Endothelial cell of umbilical vein (primary cell): ENCODE measurements at places on chromosomes 2 and 18. TPM values are rescaled to one million over a fixed set of nuclear protein-coding genes. Genes with fewer than 3 reads are reported as not detected.

Gene SERPINB11
- not detected in 2 replicates for polyA plus RNA-seq

Gene AFF3
- polyA plus RNA-seq: 0.03 and 0.06 TPM in 2 replicates

Gene ANTXR1
- polyA plus RNA-seq: 3.7 and 4.2 TPM in 2 replicates

Gene GPR45
- polyA plus RNA-seq: not detected in 2 replicates

Gene SP3
- 20.5 and 23.9 TPM in 2 replicates for polyA plus RNA-seq

Gene SLC4A3
- 0.24 and 0.29 TPM in 2 replicates for polyA plus RNA-seq

Gene EMX1
- polyA plus RNA-seq: not detected in 2 replicates

Gene LOXHD1
- polyA plus RNA-seq: 0.02 TPM in 1 of 2 replicates, not detected in the other

Gene NT5C1B
- not detected in 2 replicates for polyA plus RNA-seq

Gene UPP2
- polyA plus RNA-seq: not detected in 2 replicates

Gene GALNT5
- not detected in 2 replicates for polyA plus RNA-seq

Gene GKN1
- not detected in 2 replicates for polyA plus RNA-seq

Gene FAHD2B
- 7.8 and 9.5 TPM in 2 replicates for polyA plus RNA-seq

Gene RIT2
- not detected in 2 replicates for polyA plus RNA-seq

Gene REG1B
- not detected in 2 replicates for polyA plus RNA-seq

Gene PAIP2B
- 0.13 and 0.21 TPM in 2 replicates for polyA plus RNA-seq

Gene KCNE4
- polyA plus RNA-seq: 0.01 and 0.02 TPM in 2 replicates

Gene AOX1
- 0.02 and 0.03 TPM in 2 replicates for polyA plus RNA-seq

Gene CARF
- polyA plus RNA-seq: 1.0 and 1.6 TPM in 2 replicates

Gene STPG4
- not detected in 2 replicates for polyA plus RNA-seq

Gene SLC9A2
- polyA plus RNA-seq: 0.03 TPM in 2 replicates

Gene GTF3C2
- polyA plus RNA-seq: 59.7 and 68.3 TPM in 2 replicates

Gene OXER1
- polyA plus RNA-seq: 0.18 and 0.19 TPM in 2 replicates

Gene FOXI3
- not detected in 2 replicates for polyA plus RNA-seq

Gene DSG2
- 0.04 TPM in 1 of 2 replicates, not detected in the other for polyA plus RNA-seq

Gene MAP3K19
- not detected in 2 replicates for polyA plus RNA-seq

Gene CTAGE1
- polyA plus RNA-seq: not detected in 2 replicates

Gene HNRNPA3
- polyA plus RNA-seq: 28.0 and 57.5 TPM in 2 replicates

Gene DCC
- not detected in 2 replicates for polyA plus RNA-seq

Gene SRD5A2
- not detected in 2 replicates for polyA plus RNA-seq

Gene ACADL
- polyA plus RNA-seq: not detected in 2 replicates

Gene KCNG3
- polyA plus RNA-seq: not detected in 2 replicates

Gene POTEI
- polyA plus RNA-seq: 0.10 TPM in 2 replicates

Gene LIPG
- polyA plus RNA-seq: 63.2 and 86.3 TPM in 2 replicates

Gene SP140
- polyA plus RNA-seq: not detected in 2 replicates

Gene ANKRD30B
- not detected in 2 replicates for polyA plus RNA-seq

Gene CRYBA2
- not detected in 2 replicates for polyA plus RNA-seq

Gene CAPN14
- 0.01 and 0.03 TPM in 2 replicates for polyA plus RNA-seq

Gene SH3RF3
- polyA plus RNA-seq: 3.8 and 3.9 TPM in 2 replicates

Gene IHH
- polyA plus RNA-seq: 0.03 TPM in 1 of 2 replicates, not detected in the other

Gene TUBB8B
- polyA plus RNA-seq: 0.23 and 0.33 TPM in 2 replicates
